ENCODE measurements at places on chromosomes 1 and 21.

DNA sequence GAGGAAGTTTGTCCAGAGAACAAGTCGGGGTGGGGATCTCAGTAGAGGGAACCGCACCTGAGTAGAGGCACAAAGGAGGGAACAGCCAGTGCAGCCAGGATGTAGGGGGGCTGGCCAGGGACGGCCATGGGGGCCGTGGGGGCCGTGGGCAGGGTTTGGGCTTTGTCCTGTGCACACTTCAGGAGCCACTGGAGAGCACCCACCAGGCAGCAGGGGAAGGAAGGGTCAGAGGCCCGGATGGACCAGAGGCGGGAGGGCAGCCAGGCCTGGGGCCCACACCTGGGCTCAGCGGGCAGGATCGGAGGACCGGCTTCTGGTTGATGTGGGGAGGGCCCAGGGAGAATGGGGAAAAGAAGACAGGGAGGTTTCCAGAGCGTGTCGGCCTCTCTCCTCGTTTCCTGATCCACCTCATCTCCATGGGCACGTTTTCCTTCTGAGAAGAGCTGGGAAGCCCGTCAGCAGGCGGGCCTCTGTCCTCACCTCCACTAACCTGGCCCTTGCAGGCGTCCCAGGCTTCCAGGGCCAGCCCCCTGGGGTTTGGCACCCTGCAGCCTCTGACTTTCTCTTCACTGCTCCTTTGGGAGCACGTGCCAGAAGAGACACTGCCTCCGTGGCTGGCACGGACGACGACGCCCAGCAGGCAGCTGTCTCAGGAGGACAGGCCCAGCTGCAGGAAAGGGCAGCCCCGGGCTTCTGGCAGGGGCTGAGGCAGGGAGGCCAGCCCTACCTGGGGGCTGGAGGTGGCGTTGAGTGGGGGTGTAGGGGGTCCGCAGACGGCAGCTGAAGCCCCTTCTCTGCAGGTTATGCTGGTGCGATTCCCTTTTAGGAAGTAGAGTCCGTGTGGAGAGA lies 16.8 kb upstream of the PDXK start:
- no peak for DNase-seq

GRCh38 chr21:45132841-45133573 lies 58.6 kb downstream of the ADARB1 start:
- DNase-seq: no peak

DNA sequence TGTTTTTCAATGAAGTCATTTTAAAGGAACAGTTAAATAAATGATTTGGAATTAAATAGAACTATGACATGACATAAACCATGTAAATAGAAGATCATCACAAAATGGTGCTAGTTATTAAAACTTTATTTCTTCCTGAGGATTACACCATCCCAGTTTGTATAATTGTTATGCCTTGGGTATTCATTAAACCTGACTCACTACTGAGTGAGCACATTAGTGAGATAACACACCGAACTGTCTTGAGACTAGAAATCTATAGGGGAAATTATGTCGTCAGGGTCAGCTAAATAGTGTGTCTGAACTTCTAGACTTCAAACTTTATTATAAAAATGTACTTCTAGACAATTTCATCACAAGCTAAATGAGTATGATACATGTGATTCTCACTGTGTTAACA lies 189.4 kb downstream of the NCAM2 start:
- no peak for DNase-seq

- DNase-seq: no peak
These were observed 227.3 kb upstream of the TMEM51 start for GRCh38 chr1:14926229-14926628.

DNA sequence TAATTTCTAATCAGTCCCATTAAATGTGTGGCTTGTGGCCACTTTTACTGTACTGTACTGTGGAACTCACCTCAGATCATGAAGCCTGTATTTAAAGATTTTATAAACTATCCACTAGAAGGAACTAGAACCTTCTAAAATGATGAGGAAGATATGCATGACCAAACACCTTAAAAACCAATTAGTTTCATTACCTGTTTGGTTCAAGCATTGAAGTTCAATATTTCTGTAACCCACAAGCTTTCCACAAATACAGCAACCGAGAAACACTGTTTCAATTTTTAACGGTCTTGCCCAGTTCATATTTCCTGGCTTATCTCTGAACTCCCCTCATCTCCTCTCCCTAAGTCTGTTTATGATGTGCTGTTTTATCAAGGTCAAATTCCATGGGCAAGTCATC lies 264.3 kb upstream of the PLD5 start:
- DNase-seq: no peak

- no peak for DNase-seq
These were observed 251.4 kb downstream of the ZNF648 start for GRCh38 chr1:181809991-181810545.

GRCh38 chr1:115012006-115012405 lies 17.6 kb upstream of the TSHB start:
- DNase-seq: no peak

GRCh38 chr1:30273021-30273325 lies 450.4 kb downstream of the MATN1 start:
- DNase-seq: no peak

DNA sequence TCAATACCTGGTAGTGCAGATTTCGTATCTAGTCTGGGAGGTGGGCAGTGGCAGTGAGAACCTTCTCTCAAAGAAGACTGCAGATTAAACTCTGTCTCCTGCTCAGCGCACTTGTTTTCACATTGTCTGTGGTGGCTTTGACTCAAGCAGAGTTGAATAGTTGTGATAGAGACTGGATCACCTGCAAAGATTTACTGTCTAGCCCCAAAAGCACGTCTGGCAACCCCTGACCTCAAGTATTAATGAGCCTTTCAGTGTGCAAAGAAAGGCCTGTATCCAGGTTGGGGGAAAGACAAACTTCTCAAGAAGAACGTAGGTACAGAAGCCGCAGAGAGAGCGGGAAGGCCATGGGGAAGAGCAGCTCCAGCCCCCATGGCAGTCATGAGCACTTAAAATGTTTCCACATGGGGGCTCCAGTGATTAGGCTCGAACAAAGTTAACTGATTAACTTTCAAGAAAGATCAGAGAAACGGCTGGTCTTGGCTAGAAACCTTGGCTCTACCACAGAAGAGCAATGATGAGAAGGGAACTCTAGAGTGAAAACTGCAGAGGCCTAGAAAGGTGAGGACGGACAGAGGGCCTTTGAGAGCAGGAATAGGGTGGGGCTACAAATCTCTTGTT lies 15.2 kb downstream of the HENMT1 start:
- no peak for DNase-seq

- DNase-seq: no peak
These were observed 224.4 kb downstream of the VAV3 start for GRCh38 chr1:107740579-107740978.

DNA sequence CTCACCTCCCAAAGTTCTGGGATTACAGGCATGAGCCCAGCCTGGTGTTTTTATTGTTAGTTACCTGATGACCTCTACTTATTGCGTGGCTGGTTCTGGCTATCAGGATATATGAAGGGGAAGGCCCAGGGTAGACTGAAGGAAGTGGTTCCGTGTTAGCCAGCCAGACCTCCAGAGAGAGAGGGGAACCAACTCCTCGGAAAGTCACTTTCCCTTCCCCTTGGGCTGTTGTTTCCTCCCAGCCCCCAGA lies 2.5 kb upstream of the RCSD1 start:
- DNase-seq: no peak

DNA sequence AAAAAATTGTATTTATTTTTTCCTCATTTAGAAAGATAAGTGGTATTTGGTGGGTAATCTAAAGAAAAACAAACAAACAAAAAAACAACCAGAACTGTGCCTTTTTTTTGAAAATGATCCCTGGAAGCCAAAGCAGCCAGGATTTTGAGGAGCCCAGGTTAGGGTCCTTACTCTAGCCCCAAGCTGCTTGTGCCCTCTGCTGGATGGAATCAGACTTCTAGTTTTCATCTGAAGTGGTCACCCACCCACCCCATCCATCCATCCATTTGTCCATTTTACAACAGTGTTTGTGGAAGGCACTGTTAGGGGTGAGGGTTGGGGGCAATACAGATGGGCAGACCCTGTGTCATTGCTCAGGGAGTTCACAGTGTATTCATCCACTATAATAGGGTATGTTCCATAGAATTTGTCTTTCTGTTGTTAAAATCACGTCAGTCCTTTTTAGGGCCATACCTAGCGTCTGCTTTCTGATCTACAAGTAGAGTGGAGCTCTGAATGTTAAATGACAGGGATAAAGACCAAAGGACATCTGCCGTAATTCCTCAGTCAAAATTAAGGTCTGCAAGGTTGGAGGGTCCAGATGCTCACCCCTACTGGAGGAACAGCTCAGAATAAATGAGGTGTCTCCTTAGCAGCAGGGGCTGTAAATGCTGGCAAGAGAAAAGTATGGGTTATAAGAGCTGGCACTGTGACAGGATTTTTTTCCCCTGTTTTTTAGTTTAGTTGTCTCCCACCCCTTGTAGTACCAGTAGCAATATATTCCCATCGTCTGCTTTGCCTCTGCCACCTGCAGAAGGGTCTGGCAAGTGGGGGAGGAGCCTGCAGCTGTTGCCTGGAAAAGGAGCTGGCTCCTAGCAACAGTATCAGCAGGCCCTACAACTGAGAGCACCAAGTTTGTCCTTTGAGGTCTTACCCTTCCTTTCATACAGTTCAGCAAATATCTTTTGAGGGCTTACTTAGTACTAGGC lies 3.2 kb downstream of the LRRC42 start:
- no peak for DNase-seq

Data from stimulated activated CD4-positive, alpha-beta T cell treated with anti-CD3 and anti-CD28 coated beads, Interleukin-1b, Interleukin-23, amount 100 ng/mL, for 4 hours (primary cell).